ENCODE measurements at places on chromosomes 7 and 10. TPM values are rescaled to one million over a fixed set of nuclear protein-coding genes. Genes with fewer than 3 reads are reported as not detected.

Gene SFRP4
- not detected for total RNA-seq

Gene ZNF467
- 3.6 TPM for total RNA-seq

Gene ITPRID1
- not detected for total RNA-seq

Gene WEE2
- total RNA-seq = 0.14 TPM

Gene CFAP70
- total RNA-seq = 0.68 TPM

Gene TSPAN13
- 41.0 TPM for total RNA-seq

Gene STEAP4
- total RNA-seq = 2.4 TPM

Gene GPR22
- not detected for total RNA-seq

Gene LARP4B
- total RNA-seq = 39.6 TPM

Gene VENTX
- total RNA-seq = not detected

Gene MAGI2
- 1.7 TPM for total RNA-seq

Gene TIMM23
- 94.7 TPM for total RNA-seq

Gene DUSP5
- 27.3 TPM for total RNA-seq

Gene SPRN
- not detected for total RNA-seq

Gene UPK3BL1
- total RNA-seq = 40.0 TPM

Gene CALHM3
- total RNA-seq = not detected

Gene PALD1
- total RNA-seq = 0.28 TPM

Gene STEAP2
- total RNA-seq = 2.7 TPM

Gene LBX1
- total RNA-seq = not detected

Gene TRPV5
- total RNA-seq = not detected

Gene MORN4
- total RNA-seq = 10.0 TPM

Gene TEX47
- not detected for total RNA-seq

Gene LGI1
- not detected for total RNA-seq

Gene BEND7
- 10.3 TPM for total RNA-seq

Gene HSPA12A
- total RNA-seq = 9.1 TPM

Gene SYT15B
- not detected for total RNA-seq

Gene C10orf105
- total RNA-seq = not detected

Gene FZD1
- total RNA-seq = 7.2 TPM

Gene SPDYE1
- total RNA-seq = not detected

Gene HEPACAM2
- total RNA-seq = not detected

Gene ANK3
- 40.4 TPM for total RNA-seq

Gene AKR1C4
- not detected for total RNA-seq

Gene SLC16A9
- 3.7 TPM for total RNA-seq

Gene PRKG1
- 1.0 TPM for total RNA-seq

Gene UROS
- 18.8 TPM for total RNA-seq

Gene DLX6
- 0.34 TPM for total RNA-seq

Gene DMBT1
- total RNA-seq = not detected

Gene SH2B2
- total RNA-seq = 2.4 TPM

Gene LIPF
- not detected for total RNA-seq

Gene CUBN
- 0.71 TPM for total RNA-seq

Gene GPC2
- 2.1 TPM for total RNA-seq

Gene IGF2BP3
- 28.4 TPM for total RNA-seq

Measured in nasal cavity respiratory epithelium epithelial cell of viscerocranial mucosa (primary cell).